Kidney (tissue), 22 donors: ENCODE measurements at places on chromosomes 6 and 20.
A peak's percentile ranks its signal among the peaks of the same experiment; 100 is the strongest.

DNA sequence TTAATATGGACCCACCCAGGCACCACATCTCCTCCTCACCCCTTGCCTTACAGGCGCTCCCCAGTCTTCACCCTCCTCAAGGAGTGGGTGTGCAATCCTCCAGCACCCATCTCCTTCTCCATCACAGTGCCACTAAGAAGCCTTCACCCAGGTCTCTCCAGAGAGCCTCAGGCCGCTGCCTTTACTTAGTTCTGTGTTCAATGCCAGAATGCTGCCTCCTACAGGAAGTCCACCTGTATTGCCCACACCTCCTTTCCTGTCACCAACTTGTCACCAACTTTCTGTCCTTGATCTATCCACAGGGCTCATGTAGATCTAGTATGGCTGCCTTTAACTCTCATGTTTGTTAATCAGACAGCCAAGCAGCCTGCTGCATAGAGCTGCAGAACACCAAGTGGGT, 586 bp upstream of the LST1 start:
- no peak for DNase-seq

GRCh38 chr6:88835210-88835609, 128.2 kb downstream of the RNGTT start:
- no peak for DNase-seq

DNA sequence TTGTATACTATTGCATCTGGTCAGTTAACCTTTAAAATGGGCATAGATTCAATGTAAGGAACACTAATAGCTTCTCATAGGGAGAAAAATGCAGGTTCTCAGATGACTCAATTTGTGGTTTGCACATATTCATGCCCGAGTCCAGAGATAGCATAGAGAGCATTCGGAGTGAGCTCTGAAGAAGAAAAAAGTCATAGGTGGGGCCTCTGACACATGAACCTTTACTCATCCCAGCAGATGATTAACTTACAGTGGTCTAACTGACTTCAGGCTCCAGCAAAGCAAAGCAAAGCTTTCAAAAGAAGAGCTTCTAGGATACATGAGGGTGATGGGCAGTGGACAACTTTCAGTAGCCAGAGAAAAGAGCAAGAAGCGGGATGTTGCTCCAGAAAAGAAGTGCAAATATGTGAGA, 55.3 kb upstream of the BTN3A2 start:
- no peak for DNase-seq

DNA sequence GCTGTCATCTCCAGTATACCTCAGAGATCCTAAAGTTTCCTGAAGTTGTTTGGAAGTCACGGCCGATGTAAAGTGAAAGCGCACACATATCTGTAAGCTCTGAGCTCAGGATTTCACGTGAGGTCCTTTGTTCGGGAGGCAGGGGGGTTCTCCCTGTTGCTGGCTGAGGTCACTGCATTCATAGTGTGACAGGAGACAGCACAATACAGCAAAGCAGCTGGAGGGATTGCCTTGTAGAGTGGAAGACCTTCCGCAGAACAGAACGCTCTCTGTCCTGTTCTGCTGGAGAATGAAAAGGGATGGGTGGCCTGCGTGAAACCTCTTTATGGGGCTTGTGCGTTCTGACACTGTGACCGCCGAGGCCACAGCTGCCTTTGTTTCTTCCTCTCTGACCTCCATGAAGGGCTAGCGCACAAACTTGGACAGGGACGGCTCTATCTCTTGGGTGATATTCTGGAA, 13.4 kb upstream of the SERPINB1 start:
- no peak for DNase-seq

- DNase-seq: peak; percentile 97
Measured at GRCh38 chr20:31608251-31608945, 3.3 kb downstream of the ID1 start.

DNA sequence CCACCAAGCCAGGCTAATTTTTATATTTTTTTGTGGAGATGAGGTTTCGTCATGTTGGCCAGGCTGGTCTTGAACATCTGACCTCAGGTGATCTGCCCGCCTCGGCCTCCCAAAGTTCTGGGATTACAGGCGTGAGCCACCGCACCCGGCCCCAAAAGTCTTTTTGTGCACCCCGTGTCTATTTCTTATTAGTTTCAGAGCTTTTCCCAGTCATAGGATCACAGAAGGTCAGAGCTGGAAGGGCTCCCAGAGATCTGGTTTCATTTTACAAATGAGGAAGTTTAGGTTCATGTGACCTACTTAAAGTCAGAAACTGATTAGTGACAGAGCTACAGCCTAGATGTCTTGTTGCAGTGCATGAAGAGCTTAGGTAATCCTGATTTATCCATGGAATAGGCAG, 1.6 kb upstream of the OGFRL1 start:
- no peak for DNase-seq

DNA sequence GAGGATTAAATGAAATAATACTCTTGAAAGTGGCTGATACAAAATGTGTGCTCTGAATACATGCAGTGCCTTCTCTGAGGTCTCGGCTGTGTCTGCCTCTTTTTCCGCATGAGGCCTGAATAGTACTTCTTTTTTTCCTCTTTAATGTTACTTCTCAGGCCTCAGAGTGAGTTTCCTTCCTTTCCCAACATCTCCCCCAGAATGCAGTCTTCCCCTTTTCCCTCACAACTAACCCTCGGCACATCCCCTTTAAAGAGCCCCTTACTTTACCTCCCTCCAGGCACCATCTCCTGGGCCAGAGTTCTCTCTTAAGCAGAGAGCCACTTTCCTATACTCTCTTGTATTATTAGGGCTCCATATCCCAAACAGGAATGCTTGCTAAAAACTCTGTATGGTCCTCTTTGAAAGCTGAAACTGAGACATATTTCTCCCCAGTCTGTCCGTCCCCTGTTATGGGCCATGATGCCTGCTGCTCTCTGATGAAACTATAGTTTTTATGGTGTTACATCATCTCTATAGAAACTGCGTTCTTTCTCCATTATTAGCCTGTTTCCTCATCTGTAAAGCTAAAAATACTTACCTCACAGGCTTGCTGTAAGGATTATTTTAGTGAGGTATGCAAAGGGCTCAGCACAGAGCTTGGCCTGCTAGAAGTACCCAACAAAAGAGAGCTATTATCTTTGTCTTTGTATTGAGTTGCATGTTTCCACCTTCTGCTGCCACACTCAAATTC, 2.3 kb downstream of the PLAGL2 start:
- DNase-seq: no peak

DNA sequence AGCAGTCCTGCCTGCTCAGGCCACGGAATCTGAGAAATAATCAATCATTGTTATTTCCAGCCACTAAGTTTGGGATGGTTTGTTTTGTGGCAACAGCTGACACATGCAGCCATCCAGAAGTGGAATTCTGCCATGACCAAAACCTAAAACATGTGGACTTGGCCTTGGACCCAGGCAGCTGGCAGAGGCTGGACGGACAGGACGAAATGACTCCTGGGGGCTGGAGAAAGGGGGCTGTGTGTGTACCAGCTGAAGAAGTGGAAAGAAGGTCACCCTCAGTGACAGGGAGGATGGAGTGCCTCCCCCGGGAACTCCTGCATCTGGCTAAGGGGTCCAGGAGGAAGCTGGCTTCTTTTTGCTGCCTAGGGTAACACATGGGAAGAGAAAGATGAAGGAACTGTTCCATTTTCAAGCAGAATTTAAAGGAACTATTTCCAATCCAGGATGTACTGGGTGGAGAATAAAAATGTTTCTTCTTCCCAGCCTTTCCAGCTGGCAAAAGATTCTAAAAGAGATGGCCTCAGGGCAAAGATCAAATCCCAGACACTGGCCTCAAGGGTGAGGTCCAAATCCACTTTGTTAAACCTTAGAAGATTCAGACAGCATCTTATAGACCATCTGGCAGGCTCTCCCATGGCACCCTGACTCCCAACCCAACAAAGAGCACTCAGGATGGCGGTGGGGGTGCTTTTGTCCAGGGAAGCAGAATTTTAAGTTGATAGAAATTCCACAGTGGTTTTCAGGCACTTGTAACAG, 14.3 kb downstream of the SERPINB6 start:
- DNase-seq: peak; percentile 23

DNA sequence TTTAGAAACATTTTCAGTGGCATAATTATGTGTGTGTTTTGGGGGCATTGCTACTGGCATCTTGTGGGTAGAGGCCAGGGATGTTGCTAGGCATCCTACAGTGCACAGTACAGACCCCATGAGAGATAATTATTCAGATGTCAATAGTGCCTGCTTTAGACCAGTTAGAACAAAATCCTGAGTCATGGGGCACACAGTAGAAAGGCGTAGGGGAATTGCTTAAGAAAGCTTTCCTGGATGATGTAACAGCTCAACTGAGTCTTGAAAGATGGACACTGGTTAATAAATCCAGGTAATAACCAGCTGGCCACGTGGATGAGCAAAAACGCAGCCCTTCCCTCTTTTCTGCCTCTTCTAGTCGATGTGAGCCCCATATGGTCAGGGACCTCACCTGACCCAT, 51.1 kb downstream of the KCNB1 start:
- DNase-seq: no peak

- DNase-seq: no peak
Measured at GRCh38 chr6:105539911-105540310, 137.0 kb upstream of the PREP start.

DNA sequence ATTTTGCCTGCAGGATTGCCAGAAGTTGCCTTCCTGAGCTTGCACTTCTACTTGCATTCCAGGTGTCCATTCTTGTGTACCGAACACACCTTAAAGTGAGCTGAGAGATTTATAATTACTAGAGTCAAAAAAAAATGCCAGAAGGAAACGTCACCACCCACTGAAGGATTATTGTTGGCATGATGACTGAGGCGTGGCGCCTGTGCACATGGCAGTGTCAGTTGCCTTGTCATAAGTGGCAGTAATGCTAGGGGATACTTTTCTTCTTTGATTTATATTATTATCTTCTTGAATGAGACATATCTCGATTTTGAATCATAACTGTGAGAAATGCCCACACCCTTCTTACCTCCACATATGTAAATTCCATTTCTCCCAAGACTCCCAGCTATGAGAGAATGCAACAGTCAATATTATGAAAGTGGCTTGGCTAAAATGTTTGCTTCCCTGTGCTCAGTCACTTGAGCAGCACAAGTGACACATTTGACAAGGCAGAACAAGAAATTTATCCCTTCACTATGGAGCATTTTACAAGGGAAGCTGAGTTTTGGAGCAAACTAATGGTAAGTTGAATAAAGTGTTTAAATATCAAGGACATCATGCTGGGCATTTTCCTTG, 149.5 kb upstream of the SASH1 start:
- DNase-seq: peak; percentile 55

DNA sequence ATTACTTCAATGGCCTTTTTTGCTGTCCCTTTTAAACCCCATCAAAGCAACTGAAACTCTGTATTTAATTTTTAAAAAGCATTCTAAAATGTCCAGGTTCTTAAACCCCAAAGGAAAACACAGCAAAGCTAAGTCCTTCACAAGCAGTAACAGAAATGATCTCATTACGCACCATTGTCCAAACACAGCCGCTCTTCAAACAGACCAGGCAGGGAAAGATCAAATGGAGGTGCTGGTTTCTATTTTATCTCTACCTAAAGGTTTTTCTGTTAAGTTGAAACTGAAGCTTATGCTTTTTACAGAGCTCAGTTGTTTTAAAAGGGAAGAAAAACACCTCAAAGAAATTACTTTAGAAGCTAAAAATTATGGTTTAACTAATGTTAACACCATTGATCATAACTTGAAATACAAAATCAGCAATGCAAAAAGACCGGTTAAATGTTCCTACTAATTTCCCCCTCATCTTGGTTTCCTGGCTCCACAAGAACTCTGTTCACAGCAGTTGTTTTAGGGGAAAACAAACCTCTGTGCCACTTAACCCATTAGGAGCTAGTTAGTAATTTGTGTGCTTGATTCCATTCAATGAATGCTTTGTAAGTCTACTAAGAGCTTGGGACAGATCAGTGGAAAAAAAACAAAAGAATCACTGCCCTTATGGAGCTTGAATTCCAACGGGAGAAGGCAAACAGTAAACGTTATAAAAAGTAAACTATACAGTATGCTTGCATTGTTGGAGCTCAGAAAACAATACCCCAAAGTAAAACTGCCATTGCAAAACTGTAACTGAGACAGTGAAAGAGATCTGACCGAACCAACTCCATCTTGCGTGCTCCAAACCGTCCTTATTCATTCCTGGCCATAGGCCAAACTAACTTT, 87.4 kb downstream of the CD24 start:
- DNase-seq: no peak

GRCh38 chr20:33474963-33475362, 14.9 kb upstream of the CBFA2T2 start:
- no peak for DNase-seq

DNA sequence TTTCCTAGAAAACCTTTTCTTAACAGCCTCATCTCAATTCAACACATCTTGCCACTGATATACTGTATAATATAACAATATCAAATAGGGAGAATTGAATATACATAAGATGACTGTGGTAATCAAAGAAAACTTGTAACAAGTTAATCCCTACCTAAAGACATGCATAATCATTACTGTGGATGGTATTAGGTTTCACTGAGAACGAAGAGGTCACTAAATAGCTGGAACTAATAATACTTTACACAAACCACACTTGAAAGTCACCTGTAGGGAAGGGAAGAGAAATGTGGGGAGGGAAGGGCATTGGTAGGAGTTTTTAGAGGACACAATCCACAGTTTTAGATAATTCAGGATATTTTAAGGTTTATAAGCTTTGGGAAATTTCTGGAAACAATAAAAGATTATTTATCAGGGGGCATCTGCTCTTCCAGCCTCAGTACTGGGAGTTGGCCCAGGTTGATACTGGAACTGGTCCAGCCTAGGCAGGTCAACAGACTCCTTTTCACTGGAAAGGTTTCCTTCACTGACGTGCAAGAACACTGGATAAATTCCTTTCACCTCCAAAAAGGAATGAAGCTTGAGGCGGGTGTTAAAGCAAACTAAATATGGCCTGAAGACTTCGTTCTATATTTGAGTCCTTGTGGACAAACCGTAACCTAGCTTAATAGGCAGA, 44.0 kb downstream of the MAP7 start:
- no peak for DNase-seq

DNA sequence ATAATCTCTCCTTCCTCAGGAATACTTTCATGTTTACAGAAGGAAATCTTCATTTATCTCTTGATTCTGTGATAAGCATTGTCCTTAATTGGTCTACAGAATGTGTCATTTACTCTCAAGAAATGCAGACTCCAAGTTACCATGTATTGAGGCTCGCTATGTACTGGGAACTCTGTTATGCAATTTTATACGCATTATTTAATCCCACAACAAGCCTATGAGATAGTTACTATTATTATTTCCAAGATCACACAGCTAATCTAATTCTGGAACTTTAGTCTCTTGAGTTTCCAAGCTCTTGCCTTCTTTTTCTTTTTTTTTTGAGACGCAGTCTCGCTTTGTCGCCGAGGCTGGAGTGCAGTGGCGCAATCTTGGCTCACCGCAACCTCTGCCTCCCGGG, 30.0 kb upstream of the RAB23 start:
- DNase-seq: no peak
